ENCODE measurements at places on chromosomes 6 and 20.

DNA sequence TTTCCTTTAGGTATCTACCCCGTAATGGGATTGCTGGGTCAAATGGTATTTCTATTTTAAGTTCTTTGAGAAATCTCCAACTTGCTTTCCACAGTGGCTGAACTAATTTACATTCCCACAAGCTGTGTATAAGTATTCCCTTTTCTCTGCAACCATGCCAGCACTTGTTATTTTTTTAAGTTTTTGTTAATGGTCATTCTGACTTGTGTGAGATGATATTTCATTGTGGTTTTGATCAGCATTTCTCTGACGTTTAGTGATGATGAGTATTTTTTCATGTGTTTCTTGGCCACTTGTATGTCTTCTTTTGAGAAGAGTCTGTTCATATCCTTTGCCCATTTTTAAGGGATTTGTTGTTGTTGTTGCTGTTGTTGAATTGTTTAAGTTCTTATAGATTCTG, 871.1 kb downstream of the KIF16B start:
- no peak for DNase-seq

DNA sequence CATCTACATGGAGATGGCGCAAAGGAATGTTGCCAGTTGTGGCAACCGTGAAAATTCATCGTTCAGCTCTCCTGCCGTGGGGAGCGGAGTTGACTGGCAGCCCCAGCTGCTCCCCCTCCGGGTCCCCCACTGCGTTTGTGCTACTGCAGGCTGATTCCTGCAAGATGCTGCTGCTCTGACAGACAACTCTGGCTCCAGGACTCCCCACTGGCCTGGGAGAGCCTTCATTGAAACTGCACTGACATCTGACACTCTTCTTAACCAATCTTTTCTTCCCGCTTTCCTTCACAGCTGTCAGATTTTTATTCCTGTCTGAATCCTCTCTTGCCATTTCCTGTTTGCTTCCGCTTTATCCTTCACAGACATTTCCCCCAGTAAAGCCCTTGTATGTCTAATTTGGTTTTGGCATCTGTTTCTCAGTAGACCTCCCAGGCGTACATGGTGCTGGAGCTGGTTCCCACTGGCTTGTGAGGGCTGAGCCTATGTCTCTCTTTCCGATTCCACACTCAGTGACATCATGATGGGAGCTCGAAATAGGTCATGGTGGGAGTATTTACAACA, 9.5 kb upstream of the ATRN start:
- DNase-seq = no peak

GRCh38 chr6:167200806-167201205, 43.0 kb upstream of the GPR31 start:
- no peak for DNase-seq

- DNase-seq = no peak
These were observed 39.2 kb downstream of the TRIM27 start for GRCh38 chr6:28884423-28885131.

- DNase-seq = no peak
These were observed 180.5 kb downstream of the TRIM27 start for GRCh38 chr6:28743271-28743789.

GRCh38 chr6:161254464-161255253, 19.2 kb downstream of the AGPAT4 start:
- DNase-seq = no peak

DNA sequence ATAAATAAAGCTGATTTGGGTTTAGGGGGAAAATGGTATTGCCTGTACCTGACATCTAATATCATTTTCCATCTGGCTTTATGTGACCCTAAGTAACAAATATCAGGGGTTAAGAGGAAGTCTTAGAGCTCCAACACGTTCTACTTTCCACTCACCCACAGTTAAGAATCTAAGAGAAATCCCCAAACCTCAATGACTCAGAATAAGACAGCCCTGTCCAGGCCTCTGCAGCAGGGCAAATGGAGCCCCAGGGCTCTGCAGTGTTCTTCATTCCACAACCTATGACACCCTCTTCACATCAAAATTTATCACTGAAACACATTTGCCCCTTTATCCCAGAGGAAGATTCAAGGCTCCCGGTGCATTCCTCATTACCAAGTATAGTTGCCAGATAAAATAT, 20.3 kb upstream of the TENT5A start:
- DNase-seq = no peak

All from AG04450 (cell line).